ENCODE measurements at places on chromosomes 13 and 19. TPM values are rescaled to one million over a fixed set of nuclear protein-coding genes. Genes with fewer than 3 reads are reported as not detected.

- DNase-seq = peak; percentile 72
These were observed 23.9 kb upstream of the ZNF846 start for GRCh38 chr19:9792206-9793070.

GRCh38 chr13:30412346-30412745 is 9.9 kb upstream of the UBE2L5 start:
- DNase-seq = no peak

The C19orf18 gene
- not detected for total RNA-seq

- no peak for DNase-seq
These were observed 172.6 kb downstream of the GPC6 start for GRCh38 chr13:93399212-93399611.

GRCh38 chr13:48733739-48734335 is 80.1 kb downstream of the CYSLTR2 start:
- DNase-seq = no peak

DNA sequence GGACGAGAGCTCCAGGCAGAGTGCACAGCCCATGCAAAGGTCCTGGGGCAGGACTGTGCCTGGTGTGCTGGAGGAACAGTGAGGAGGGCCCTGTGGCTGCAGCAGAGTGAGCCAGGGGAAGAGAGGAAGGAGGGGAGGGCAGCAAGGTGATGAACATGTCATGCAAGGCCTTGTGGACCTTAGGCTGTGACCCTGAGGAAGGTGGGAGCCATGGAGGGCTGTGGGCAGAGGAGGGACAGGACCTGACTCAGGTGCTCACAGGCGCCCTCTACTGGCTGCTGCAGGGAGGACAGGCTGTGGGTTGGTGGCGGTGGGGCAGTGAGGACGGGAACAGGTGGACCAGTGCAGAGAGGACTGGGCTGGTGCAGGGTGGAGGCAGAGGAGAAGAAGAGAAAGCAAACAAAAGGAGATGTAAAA is 170.3 kb downstream of the PTPRS start:
- DNase-seq = peak; percentile 17

The THSD8 gene
- not detected for total RNA-seq

DNA sequence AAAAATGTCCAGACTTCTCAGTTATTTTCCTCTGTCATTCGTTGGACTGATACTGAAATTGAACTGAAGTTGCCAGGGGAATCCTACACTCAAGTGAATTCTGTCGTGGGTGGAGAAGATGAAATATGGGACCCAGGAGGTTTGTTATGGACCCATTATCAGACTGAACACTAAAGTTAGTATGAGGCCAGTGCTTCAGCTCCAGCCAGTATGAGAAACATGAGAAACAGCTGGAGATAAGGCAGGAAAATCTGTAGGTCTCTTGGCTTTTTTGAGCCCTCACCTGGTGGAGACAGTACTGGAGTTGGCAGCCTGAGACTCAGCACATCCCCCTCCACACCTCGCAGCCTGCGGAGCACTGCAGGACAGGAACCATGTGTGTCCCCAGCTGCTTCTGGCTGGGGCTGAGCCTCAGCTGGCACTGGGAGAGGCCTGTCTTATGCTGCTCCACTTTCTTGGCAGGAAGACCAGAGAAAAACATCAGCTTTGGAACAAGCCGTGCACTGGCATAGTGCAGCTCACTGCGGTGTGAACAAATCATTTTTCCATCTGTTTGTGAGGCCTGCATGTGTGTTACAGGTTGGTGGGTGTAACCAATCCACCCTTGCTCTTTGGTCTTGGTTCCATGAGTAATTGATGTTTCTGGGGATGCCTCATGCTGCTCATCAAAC is 641.0 kb downstream of the FGF9 start:
- peak; percentile 13 for DNase-seq

DNA sequence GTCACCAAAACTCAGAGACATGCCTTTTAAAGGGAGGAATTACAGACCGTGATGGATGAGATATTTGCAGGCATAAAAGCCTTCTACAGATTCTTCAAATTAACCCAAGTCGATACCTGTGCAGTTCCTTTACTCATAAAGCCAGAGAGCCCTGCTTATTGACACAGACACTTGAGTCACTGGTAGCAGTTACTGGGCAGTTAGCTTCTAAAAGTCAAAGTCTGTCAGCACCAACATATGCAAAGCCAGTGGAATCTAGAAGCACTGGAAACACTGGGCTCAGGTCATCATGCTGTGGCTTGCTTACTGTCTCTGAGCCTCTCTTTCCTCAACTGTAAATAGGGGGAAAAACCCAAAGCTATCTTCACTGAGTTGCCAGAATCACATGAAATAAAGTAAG is 25.7 kb upstream of the LRCH1 start:
- DNase-seq = no peak

DNA sequence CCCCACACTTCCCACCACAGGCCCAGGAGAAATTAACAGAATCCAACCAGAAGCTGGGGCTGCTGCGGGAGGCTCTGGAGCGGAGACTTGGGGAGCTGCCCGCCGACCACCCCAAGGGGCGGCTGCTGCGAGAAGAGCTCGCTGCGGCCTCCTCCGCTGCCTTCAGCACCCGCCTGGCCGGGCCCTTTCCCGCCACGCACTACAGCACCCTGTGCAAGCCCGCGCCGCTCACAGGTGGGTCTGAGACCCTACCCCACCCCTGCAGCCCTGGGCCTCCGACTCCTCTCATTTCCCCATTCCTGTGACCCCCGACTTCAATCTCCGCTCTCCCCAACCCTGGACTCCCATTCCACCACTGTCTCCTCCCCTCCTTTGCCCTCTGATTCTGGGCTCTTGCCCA is 17.8 kb downstream of the PKN1 start:
- no peak for DNase-seq
